H9 (cell line): ENCODE measurements at places on chromosomes 5 and 9.

DNA sequence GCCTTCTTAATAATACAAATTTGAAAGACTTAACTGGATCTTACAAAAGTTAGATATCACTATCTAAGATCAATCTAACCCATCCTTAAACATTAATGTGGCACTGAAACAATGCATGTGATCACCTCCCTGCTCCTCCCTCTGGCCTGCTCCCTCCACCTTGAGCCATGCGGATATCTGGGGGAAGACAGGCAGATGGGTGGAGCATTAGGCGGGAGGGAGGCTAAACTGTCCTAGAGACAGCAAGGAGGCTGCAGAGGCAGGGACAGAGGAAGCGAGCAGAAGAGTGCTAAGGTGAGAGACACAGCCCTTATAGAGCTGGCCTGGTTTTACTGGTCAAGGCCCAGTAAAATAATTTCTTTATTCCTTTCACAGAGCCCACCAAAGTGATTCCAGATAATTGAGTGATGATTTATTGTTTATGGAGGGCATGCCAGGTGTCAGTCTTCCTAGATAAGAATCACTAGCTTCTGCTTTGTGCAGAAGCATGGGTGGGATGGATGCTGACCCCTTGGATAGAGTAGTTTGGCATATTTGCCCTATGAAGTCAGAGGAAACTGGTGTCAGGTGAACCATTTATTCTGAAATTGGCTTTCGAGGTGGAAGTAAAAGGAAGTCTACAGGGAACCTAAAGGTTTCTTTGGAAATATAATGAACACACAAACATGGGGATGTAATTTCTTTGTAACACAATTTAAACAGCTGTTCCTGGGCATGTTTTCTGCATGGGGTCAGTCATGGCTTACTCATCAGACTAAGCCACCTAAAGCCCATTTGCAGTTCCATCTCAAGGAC lies 188.3 kb downstream of the GNAQ start:
- DNase-seq, result peak; percentile 46

- no peak for DNase-seq
These were observed 3.2 kb downstream of the RNF208 start for GRCh38 chr9:137218754-137219271.

- peak; percentile 35 for DNase-seq
These were observed 427.8 kb upstream of the C9orf72 start for GRCh38 chr9:28001096-28001495.

DNA sequence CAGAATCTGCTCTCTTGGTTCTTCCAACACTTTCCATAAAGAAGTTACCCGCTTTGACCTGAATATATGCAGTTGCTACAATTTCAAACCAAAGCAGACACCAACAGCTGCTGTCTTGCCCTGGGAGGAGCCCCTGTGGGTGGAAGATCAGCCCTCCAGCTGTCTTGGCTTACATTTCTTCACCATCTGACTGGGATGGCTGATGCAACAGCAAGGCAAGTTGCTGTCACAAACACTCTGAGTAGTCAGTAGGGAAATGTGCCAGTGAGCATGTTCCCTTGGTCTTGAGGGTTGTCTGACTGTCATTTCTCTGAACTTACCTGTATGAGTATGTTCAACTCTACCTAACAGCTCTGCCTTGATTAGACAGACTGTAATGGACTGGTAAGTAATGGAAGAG lies 152.9 kb downstream of the SGCD start:
- no peak for DNase-seq

GRCh38 chr9:86829496-86830046 lies 117.7 kb downstream of the GAS1 start:
- no peak for DNase-seq

- no peak for DNase-seq
These were observed 50.7 kb upstream of the GRHPR start for GRCh38 chr9:37371565-37372464.

DNA sequence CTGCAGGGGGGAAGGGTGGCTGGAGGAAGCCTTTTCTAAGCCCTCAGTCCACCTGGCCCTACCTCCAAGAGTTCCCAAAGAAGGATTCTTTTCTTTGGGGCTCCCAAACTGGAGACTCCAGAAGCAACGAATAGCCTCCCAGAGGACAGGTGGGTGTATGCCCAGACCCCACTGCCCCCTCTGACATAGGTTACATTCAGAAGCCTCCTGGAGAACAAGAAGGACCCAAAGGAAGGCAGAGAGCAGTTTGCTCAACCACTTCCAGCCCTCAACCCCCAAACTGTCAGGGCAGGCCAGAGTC lies 10.3 kb downstream of the HK3 start:
- DNase-seq, result no peak

DNA sequence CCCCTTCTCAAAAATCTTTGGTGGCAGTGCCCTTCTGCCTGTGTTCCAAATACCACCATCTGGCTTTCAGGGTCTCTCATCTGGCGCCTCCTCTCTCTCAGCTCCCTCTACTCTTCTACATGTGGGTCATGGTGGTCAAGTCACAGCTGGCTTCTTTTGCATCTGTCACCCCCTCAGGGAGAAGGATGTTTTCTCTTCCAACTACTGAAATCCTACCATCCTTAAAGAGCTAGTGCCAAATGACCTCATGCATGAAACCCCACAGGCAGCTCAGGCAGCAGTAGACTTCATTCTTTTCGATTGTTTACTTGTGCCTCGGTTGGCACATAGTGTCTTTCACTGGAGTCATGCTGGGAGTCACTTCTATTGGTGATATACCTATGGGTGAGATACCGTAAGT lies 219.2 kb downstream of the DCP2 start:
- no peak for DNase-seq

DNA sequence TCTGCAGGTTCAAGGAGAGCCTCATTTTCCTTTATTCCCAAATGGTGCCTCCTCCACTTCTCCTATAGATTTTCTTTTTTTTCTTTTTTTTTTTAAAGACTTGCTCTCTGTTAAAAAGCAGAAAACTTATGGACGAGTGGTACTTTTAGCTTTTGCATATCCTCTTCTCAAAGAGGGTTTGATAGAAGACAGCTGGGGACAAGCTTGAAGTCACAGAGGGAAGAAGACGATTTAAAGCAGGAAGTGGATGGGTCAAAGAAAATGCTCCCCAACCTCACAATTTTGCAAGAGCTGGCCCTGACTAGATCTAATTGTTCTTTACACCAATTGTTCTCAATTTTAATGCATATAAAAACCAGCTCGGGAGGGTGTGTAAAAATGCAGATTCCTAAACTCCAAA lies 48.9 kb downstream of the APBA1 start:
- DNase-seq, result no peak

DNA sequence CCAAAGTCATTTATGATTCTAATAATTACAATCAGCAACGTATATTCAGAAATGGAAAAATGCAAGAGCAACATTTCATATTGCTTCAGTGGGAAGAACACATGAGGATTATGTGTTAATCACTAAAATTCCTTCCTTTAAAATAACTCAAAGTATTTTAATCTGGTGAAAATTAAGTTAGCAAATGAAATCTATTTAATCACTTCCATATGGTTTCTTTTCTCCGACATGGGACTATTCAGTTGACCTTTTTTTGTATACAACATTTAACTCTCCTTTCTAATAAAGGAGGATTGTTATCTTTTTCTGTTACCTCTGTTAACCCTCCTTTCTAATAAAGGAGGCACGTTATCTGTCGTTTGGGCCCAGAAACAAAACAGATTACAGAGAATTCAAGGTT lies 59.9 kb downstream of the HOMER1 start:
- no peak for DNase-seq

- DNase-seq, result no peak
These were observed 75.7 kb downstream of the MED10 start for GRCh38 chr5:6302684-6303083.

- no peak for DNase-seq
These were observed 16.1 kb upstream of the SPOCK1 start for GRCh38 chr5:137515238-137515637.

GRCh38 chr5:143685246-143685815 lies 126.6 kb upstream of the HMHB1 start:
- DNase-seq, result no peak

- no peak for DNase-seq
These were observed 20.7 kb downstream of the NLN start for GRCh38 chr5:65742565-65743231.

DNA sequence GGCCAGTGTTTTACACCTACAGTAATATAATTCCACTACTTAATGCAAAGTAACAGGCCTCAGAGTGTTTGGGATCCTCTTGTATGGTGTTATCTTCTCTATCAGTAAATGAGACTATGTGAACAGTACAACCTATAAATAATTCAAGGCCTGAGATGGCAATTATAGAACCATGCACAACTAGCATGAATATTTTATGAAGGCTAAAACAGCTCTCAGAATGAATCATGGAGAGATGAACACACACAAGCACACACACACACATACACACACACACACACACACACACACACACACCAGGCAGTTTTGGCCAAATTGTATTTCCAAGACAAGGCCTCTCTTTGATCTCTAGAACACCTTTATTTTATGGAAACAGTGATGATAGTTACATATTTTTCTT lies 224.9 kb downstream of the EBF1 start:
- DNase-seq, result no peak

GRCh38 chr9:3468421-3469205 lies 57.2 kb downstream of the RFX3 start:
- no peak for DNase-seq

DNA sequence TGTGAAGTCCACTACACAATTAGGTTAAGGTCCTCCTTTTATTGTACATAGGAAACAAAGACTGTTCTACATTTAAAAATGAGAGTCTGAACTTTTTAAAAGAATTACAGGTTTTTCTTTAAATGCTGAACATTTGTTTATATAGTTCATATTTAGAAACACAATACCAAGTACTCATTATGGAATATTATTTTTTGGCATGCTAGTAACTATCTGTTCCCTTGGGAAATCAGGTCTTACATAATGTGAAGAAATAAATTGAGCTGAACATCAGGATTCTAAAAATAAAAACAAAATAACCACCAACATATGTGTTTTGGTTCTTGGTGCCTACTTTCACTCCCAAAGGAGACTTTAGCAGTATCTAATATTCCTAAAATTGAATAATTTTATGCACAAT lies 230.5 kb upstream of the IZUMO3 start:
- no peak for DNase-seq

DNA sequence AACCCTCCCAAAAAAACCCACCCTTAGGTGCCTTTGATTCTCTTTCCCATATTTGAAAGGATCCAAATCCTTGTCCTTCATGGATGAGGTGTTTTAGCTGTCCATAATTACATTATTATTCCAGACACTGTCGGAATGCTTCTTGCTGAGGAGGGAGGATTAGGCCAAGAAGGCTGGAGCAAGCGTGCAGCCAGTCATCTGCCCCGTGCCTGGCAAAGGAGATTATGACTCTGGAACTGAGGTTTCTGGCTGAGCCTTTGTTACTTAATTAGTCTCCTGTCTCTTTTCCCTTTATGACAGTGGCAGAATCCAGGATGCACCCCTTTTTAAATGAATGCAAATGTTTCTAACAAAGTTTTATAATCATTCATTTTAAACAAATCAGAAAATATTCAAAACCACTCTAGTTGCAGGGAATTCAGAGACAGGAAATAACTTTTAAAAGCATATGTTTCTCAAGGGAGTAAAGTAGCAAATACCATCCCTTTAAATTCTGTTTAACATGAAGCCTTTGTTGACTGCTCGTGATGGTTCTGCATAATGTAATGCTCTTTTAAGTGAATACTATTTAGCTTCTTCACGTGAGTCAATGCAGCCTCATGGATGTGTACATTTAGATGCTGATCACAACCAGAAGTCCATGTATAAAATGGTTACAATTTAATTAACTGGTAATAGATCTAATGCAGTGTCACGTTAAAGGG lies 69.8 kb downstream of the GALNT10 start:
- no peak for DNase-seq

- DNase-seq, result no peak
These were observed 301.3 kb downstream of the CSNK1G3 start for GRCh38 chr5:123813264-123813663.
